ENCODE measurements at places on chromosomes 2 and 18. TPM values are rescaled to one million over a fixed set of nuclear protein-coding genes. Genes with fewer than 3 reads are reported as not detected.

DNA sequence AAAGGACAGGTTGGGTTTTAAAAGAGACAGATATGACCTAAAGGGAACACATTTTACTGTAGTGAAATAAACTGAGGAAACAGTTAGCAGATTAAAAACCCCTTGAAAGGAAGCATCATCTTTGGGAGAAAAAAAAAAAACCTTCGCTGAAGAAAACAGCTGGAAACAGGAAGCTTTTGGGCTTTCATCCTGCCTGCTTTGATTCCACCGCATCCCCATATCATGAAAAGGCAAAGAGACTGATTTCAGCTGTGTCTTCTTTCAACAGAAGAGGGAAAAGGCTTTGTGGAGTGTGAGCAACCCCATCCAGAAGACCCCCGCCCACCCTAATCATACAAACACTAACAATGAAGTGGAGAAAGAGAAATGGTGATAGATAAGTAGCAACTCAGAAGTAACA is 86.4 kb downstream of the TCF4 start:
- DNase-seq: no peak

- peak; percentile 96 for DNase-seq
Observed at GRCh38 chr2:54330162-54330925, 74.3 kb upstream of the TSPYL6 start.

GRCh38 chr2:106044021-106044420 is 150.1 kb downstream of the UXS1 start:
- no peak for DNase-seq

- DNase-seq: no peak
Observed at GRCh38 chr18:10318691-10318970, 135.8 kb upstream of the APCDD1 start.

- DNase-seq: no peak
Observed at GRCh38 chr2:85590950-85591349, 4.6 kb upstream of the RNF181 start.

DNA sequence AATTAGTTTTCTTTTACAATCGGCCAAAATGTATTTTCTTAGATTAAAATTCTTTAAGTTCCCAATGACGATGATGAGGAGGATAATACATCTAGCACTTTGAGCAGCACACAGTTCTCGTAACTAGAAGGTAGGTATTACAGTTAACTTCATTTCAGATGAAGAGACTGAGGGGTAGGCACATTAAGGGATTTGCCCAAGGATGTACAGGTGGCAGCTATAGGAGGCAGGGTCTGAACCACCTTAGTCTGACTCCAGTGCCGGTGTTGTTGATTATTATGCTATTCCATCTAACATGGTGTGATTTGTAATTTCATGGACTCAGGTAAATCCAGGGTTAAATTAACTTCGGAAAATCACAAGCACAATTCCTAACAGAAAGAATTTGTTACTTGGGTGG is 1.1 kb downstream of the CD28 start:
- no peak for DNase-seq

- DNase-seq: no peak
Observed at GRCh38 chr2:104487366-104487765, 366.5 kb upstream of the POU3F3 start.

- DNase-seq: peak; percentile 6
Observed at GRCh38 chr2:105364436-105365139, 27.2 kb downstream of the C2orf49 start.

GRCh38 chr18:71682591-71682990 is 861.6 kb downstream of the CBLN2 start:
- DNase-seq: no peak

- no peak for DNase-seq
Observed at GRCh38 chr18:64331419-64331818, 182.5 kb upstream of the LINC00305 start.

- no peak for DNase-seq
Observed at GRCh38 chr2:45852450-45853150, 201.1 kb downstream of the PRKCE start.

DNA sequence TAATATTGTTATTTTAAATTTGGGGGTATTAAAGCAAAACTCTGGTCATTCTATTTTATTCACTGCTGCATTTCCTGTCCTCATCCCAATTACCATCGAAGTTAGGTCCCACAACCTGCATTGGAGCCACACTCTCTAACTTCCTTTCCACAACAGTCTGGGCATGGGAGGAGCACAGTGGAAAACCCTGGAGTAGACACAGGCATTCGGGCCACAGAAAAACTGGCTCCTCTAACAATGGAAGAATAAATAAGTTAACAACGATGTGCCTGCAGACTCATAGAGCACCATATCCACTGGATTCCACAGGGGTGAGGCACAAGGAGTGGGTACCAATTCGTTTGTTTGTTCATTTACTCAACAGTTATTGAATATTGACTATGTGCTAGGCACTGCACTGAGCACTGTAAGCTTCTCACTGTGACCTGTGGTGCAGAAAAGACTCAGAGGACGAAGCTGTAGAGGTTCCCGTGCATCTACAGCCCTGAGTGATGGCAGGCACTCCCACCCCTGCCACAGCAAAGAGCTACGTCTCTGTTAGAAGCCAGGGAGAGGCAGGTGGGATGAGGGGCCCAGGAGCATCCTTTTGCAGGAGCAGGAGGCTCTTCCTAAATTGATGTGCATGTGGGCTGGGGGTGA is 154.2 kb upstream of the PGAP1 start:
- DNase-seq: no peak

DNA sequence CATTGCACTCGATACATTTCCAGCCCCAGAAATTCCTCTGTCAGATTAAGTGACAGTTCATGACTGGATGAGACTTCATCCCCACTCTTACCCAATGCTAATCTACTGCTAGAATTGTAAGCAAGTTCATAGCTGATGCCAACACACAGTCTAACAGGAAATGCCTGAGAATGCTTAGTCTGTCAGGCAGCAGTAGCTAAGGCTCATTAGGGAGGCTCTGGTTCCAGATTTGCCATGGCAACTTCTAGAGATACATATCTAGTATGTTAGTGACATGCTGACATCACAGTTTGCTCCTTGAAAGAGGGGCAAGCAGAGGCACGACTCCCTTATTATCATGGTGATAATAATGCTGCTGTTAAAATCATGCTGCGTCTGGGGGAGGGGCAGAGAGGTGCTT is 198.4 kb downstream of the RBM43 start:
- no peak for DNase-seq

GRCh38 chr2:70702711-70703395 is 65.1 kb downstream of the ADD2 start:
- no peak for DNase-seq

The HOXD1 gene
- total RNA-seq: 5.5 TPM

The MDH1B gene
- 29.0 TPM for total RNA-seq

The DYNAP gene
- total RNA-seq: 0.24 TPM

The IGFBP5 gene
- 308 TPM for total RNA-seq

The SULT1C4 gene
- total RNA-seq: 0.63 TPM
